Activated naive CD4-positive, alpha-beta T cell (primary cell): ENCODE measurements at places on chromosomes 3 and 15.

DNA sequence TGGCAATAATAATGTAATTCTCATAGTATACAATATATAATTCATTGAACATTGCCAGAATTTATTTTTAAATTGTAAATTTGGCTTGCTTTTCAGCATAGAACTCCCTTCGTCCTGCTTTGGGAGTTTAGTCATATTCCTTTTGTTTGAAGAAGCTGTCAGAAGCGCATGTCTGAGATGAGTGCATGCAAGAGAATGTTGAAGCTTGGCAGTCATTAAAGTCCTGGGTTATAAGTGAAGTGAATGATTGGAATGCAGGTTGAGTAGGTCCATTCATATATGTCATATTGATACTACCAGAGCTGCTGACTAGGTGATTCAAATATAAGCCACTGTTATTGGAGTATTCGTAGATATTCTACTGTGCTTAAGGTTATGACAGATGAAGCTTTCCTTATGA is 243.6 kb upstream of the MDFIC2 start:
- DNase-seq = no peak

GRCh38 chr15:95556225-95556624 is 774.3 kb upstream of the NR2F2 start:
- no peak for DNase-seq

DNA sequence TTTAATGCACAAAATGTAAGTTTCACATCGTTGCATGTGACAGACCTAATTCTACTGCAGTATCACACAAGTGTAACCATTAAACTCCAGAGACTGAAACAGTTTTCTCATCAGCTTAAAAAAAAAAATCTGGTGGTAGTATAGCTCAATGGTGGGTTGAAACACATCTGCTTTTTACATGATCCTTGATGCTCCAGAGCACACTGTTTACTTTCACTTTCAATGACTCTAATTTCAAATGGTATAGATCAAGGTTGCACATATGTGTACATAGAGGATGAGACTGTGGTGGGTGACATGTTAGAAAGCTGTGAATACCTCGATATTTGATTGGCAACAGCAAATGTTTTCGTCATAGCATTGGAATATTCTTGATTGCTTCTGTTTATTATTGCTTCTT is 22.4 kb downstream of the MCTP2 start:
- DNase-seq = no peak

- DNase-seq = no peak
Measured at GRCh38 chr15:73900095-73900712, 26.1 kb upstream of the LOXL1 start.

DNA sequence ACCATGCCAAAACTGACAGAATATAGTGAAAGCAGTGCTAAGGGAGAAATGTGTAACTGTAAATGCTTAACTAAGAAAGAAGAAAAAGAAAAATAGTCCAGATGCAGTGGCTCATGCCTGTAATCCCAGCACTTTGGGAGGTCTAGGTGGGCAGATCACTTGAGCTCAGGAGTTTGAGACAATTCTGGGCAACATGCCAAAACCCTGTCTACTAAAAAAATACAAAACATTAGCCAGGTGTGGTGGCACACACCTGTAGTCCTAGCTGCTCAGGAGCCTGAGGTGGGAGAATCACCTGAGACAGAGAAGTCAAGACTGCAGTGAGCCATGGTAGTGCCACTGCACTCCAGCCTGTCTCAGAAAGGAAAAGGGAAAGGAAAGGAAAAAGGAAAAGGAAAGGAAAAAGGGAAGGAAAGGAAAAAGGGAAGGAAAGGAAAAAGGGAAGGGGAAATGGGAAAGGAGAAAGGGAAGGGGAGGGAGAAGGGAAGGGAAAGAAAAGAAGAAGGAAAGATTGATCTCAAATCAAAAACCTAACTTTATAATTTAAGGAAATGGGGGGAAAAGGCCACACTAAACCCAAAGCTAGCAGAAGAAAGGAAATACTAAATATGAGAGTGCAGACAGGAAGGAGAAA is 20.3 kb downstream of the C3orf33 start:
- no peak for DNase-seq

DNA sequence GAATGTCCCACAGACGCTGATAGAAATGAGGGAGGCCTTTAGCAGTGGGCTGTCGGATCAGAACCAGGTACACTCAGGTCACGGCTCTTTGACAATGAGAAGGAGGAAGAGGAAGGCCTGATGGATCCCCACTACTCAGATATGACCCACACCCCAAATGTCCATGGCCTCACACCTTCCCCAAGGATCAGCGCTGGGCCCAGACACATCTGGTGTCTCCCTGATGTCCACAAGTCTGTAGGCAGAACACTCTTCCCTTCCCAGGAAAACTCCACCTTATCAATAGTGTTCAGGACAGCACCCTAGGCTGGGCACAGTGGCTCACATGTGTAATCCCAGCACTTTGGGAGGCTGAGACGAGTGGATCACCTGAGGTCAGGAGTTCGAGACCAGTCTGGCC is 33.3 kb upstream of the SFMBT1 start:
- DNase-seq = no peak

GRCh38 chr3:85576697-85577200 is 618.0 kb downstream of the CADM2 start:
- no peak for DNase-seq

DNA sequence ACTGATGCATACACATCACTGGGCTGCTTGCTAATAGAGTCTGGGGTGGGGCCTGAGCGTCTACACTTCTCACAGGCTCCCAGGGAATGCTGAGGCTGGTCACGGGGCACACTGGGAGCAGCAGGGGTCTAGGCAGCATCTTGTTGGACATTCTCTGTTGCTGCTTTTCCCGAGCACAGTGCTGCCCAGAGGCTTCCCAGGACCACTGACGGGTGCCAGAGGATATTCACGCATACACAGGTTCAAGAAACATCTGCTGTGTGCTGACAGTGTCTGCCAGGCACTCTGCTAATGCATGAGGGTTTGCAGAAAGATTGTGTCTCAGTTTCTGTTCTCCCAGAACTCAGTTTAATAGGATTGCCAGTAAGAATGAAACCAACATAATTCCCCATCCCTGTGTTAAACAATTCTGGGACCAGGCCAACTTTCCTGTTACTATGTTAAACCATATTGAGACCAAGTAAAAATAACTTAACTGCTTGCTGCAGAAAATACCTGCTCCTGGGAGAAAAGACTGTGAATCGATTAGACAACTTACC is 23.9 kb upstream of the BCL2L10 start:
- no peak for DNase-seq

DNA sequence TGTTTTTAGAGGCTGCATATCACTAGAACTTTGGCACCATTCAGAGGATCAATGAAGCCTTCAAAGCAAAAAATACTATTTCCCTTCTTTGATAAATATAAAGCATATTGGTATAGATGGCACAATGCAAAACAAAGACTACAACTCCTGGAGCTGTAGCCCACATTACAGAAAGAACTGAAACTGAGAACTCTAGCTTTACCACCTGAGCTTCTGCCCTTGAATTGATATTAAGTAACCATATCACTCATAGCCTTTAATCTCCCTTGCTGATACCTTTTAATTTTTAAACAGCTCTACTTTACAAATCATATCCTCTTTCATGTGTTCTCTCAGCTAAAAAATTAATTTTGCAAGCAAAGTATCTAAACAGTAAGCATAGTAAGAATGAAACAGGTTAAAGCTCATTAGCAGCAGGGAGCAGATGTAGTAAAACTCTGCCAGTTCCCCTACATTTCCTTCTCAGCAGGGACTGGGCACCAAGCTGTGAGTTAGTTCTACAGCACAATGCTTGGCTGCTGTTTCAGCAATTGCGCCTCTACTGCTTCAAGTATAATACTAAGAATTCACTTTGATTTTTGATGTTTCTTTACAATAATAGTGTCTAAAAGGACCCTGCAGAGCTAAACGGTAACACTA is 97.9 kb upstream of the NANOGP8 start:
- no peak for DNase-seq

DNA sequence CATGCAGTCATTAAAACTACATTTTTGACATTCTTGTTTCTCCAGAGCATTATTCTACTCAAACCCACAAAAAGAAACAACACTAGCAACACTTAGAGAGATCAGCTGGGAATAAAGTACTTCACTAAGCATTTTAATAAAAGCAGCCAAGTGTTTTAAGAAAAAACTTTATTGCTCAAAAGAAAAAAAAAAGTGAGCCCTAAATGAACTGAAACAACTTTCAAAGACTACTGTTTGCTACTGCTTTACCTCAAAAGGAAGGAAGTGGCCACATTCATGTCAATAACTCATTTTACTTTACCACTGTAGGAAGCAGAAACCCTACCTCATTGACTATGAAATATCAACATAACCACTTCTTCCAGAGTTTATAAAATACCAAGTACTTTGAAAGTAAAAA is 91.3 kb downstream of the UACA start:
- DNase-seq = no peak

GRCh38 chr3:154427685-154428285 is 2.2 kb downstream of the GPR149 start:
- DNase-seq = no peak

GRCh38 chr3:123491966-123492587 is 43.2 kb upstream of the ADCY5 start:
- DNase-seq = no peak

DNA sequence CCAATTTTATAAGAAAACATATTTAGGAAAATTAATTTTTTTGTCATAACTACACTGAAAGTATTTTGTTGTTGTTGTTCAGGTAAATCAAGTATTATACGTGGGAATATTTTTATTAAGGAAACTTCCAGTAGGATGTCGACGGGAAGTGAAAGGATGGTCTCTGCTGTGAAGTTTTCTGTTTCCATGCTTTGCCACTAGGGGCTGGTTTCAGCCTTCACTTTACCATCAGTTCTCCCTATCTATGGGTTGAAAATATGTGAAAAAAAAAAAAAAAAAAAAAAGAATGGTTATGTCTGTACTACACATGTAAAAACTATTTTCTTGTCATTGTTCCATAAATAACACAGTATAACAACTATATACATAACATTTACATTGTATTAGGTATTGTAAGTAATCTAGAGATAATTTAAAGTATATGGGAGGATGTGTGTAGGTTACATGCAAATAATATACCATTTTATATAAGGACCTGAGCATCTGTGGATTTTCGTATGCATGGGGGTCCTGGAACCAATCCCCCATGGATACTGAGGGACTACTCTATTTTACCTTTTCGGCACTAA is 136.7 kb downstream of the SMAD6 start:
- no peak for DNase-seq

DNA sequence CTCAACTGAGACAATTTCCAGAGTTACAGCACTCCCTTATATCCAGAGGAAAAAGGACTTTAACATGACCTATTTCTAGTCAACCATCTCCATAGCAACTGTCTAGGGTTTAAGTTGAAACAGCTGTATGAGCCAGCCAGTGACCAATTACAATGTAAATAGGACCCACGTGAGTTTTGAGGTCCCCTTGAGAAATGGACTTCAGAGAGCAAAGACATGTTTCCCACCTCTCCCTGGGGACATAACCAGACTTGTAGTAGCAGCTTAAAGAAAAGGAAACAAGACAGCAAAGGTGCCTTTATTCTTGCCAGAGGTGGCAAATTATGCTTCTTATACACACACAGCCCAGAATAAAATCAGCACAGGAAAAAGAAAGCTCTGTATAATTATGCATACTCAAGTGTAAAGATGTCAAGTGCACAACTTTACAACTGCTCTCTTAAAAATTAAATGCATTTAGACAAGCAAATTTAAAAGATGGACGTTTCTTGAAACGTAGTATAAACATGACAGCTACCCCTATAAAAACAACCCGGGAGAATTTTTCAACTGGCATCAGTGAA is 40.2 kb downstream of the SUMF1 start:
- no peak for DNase-seq

DNA sequence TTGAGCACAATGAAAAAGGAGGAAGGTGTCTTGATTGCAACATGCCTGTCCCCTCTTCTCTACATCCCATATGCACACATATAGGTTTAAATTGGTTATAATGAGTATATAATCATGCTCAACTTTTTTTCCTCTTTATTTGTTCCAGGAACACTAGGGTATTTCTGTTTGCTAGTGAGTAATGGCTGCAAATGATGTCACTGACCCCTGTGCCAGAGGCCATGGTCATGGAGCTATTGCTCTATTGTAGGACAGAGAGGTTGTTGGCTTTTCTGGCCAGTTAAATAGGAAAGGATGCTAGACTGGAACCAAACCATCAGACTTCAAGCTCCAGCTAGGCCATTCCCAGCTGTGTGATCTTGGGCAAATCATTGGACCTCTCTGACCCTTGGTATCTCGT is 9.6 kb downstream of the ARHGEF3 start:
- no peak for DNase-seq
